ENCODE measurements at places on chromosomes 4 and X.

- DNase-seq: no peak
Measured at GRCh38 chrX:137479386-137479785, 86.5 kb upstream of the ZIC3 start.

- no peak for DNase-seq
Measured at GRCh38 chr4:138976526-138976925, 39.1 kb upstream of the NOCT start.

- DNase-seq: no peak
Measured at GRCh38 chr4:28247805-28248204, 1387.2 kb downstream of the STIM2 start.

DNA sequence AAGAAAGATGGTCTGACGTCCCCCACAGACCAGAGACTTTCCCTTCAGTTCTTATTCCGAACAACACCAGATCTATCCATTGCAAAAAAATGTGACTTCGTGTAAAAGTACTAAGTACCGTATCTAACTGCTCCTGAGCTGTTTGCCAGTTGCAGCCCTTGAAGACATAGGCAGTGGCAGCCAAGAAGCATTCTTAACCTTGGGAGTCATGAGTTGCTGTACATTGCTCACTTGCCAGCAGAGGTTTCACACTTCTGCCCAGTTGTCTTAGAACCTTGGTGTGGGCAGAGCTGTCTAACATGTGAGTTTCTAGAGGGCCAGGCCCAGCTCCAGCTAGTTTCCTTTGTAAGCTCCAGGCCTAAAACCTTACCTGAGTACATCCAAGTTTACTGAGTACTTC, 10.5 kb upstream of the CHRDL1 start:
- DNase-seq: no peak

- DNase-seq: peak; percentile 61
Measured at GRCh38 chrX:71532078-71532752, 689 bp upstream of the OGT start.

DNA sequence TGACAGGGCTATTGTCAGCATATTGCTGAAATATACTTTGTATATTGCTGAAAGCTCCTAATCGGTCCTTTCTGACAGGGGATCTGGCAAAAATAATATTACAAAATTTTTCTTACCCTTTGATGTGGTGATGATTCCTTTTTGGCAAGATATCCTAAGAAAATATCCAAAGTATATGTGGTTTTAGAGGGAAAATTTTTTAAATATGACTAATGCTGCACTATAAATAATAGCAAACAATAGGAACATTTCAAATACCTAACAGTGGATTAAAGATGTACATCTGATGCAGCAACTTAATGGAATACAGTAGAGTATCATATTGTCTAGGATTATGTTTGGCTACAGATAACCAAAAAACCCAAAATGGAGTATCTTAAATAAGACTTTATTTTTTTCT, 49.6 kb downstream of the RRAGB start:
- DNase-seq: no peak

- no peak for DNase-seq
Measured at GRCh38 chrX:100081503-100081902, 328.6 kb downstream of the PCDH19 start.

DNA sequence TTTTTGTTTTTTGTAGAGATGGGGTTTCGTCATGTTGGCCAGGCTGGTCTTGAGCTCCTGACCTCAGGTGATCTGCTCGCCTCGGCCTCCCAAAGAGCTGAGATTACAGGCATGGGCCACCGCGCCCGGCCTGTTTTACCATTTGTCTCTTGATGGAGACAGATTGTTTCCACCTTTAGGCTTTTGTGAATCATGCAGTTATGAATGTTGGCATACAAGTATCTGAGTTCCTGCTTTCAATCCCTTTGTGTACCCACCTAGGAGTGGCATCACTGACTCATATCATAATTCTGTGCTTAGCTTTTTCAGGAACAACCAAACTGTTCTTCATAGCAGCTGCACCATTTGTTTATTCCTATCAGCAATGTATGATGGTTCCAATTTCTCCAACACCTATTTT, 20.2 kb upstream of the MGST2 start:
- no peak for DNase-seq

DNA sequence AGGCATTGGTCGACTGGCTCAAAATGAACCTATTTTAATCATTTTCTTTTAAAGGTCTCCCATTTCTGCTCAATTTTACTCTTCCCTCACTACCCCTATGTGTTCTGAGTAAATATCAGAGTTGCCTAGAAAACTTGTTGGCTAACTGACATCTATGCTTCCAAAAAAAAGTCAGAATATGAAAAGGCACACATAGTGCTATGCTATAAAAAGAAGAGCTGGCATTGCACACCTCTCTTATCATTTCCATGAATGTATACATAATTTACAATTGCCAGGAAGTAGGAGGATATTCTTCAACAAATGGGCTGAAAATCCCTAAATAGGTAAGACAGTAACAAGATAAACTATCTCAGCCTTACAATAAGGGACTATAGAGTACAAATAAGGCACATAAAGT, 70.2 kb downstream of the FRYL start:
- no peak for DNase-seq

DNA sequence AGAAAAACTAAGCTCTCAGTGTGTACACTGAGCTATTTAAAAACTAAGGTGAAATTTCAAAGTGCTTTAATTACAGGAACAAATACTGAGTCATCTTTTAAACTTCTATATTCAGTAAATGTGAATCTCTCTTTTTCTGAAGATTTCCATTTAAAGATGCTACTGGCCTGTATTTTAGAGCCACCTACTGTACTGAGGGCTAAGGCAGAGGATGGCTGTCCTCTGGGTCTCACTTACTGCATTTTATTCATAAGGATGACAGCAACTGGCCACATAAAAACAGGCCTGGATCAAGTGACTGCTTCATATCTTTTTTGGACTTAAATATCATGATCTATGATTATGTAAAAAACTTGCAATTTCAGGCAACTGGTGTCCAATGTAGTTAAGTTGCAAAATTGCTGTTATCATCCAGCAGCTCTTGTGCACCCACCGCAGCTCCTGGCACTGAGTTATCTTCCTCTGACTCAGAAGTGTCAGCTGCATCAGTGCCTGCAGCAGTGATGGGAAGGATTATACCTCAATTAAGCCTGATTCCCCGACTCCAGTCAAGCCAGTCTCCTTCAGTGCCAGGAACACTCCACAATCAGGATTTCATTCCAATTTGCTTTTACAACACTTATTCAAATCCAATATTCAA, 1073.7 kb downstream of the PDHA2 start:
- no peak for DNase-seq

DNA sequence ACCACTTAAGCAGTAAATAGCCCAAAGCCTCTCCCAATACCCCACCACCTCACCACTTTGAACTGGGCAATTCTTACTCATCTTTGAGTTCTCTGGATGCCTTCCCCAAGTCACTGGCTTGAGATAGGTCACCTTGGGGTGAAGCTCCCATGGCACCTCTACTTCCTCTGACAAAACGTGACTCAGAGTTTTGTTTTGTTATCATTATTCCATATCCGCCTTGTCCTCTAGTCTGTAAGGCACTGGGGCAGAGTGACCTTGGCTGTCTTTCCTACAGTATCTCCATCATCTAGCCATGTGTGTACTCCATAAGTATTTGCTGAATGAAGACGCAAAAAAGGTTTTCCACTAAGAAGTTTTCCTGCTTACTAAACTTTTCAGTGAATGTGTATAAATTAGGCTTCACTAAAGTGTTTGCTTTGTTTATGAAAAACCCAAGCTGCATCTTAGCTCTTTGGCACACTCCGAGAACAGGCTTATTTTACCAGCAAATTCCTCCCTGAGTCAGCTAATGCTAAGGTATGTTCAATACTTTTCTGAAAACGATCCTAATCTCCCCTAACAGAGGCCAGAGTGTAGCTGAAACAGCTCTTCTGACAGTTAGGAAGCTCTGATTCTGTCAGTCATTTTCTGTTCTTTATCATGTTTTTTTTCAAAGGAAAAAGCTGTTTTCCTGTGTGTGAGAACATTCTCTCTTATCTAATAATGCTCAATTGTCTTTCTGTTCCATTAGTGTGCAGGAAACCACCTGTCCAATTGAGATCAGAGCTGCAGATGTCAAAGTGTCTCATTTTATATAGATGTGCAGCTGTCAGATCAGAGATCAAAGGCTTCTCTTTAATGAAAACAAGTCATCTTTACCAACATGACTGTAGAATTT, 30.2 kb upstream of the TSPAN5 start:
- no peak for DNase-seq

GRCh38 chr4:151688003-151688784, 72.6 kb downstream of the GATB start:
- DNase-seq: no peak

GRCh38 chr4:29549342-29549741, 1170.8 kb upstream of the PCDH7 start:
- no peak for DNase-seq

DNA sequence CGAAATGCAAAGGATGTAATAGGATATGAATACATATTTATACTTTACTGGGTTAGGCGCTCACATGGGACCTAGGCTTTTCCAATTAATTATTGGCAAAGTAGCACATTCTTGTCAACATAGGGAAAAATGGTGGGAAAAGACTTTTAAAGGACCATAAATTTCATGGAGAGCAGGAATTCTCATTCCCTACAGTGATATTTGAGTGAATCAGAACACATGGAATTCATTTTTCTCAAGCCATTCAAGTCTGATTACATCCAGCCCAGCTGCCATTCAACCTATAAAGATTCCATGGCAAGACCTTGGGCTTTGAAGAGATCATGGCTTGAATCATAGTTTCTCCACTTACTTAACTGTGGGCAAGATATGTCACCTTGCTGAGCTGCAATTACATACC, 150.4 kb downstream of the SOWAHB start:
- no peak for DNase-seq

GRCh38 chrX:95885074-95885473, 799.6 kb upstream of the DIAPH2 start:
- no peak for DNase-seq

GRCh38 chr4:138399081-138399480, 156.9 kb upstream of the SLC7A11 start:
- no peak for DNase-seq

- no peak for DNase-seq
Measured at GRCh38 chr4:164207460-164207859, 546.5 kb upstream of the SMIM31 start.

GRCh38 chrX:107646735-107647134, 18.4 kb downstream of the PRPS1 start:
- DNase-seq: no peak

GRCh38 chrX:39616731-39617130, 481.0 kb downstream of the BCOR start:
- DNase-seq: no peak

DNA sequence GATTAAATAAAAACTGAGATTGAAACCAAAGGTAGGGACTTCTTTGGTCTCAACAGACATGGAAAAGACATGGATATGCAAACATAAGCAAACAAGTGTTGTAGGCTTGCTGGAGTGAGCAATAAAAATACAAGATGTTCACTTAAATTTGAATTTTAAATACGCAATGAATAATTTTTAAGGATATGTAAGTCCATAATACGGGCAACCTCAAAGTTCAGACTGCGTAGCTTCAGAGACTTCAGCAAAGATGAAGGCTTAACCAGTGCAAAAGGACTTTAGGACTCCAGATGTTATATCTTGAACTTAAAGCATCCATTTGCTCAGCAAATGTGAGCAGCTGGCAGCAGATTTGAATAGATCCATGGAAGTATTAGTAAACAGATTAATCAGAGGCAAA, 549.3 kb downstream of the ARAP2 start:
- DNase-seq: no peak

GRCh38 chrX:37767430-37767829, 12.4 kb upstream of the CYBB start:
- no peak for DNase-seq

- DNase-seq: no peak
Measured at GRCh38 chr4:126740687-126741086, 892.1 kb upstream of the INTU start.

GRCh38 chr4:30436394-30436793, 283.8 kb upstream of the PCDH7 start:
- no peak for DNase-seq

- no peak for DNase-seq
Measured at GRCh38 chr4:119039779-119040178, 95.9 kb upstream of the MYOZ2 start.

GRCh38 chr4:179536694-179537093, 2094.5 kb upstream of the AGA start:
- no peak for DNase-seq

GRCh38 chrX:24934279-24934678, 81.5 kb downstream of the ARX start:
- DNase-seq: no peak

GRCh38 chr4:177569434-177569833, 127.2 kb upstream of the AGA start:
- DNase-seq: no peak

GRCh38 chr4:181345931-181346330, 897.3 kb upstream of the TENM3 start:
- DNase-seq: no peak

DNA sequence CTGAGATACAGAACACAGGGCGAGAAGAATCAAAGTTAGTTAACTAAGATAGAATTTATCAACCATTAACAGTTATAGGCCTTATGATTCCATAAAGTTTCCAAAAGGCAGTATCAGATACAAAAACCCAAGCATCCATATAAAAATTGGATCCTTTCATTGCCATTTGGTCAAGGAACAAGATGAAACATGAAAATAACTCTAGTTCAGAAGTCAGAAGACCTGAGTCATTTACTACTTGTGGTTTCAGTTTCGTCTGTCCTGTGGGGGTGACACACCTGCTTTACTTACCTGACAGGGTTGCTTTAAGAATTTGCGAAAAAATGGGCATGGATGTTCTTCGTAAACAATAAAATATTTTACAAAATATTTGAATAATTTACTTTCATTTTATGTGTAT, 130.8 kb downstream of the ANAPC10 start:
- no peak for DNase-seq
